ENCODE measurements at places on chromosomes 3 and 15. TPM values are rescaled to one million over a fixed set of nuclear protein-coding genes. Genes with fewer than 3 reads are reported as not detected.

- no peaks in the 10 kb centered on the region for H3K36me3 ChIP-seq
- H3K27me3 ChIP-seq = no peaks in the 10 kb centered on the region
- no peaks in the 10 kb centered on the region for H3K4me1 ChIP-seq
- H3K4me3 ChIP-seq = no peak overlapping the region
- DNase-seq = no peak
These were observed 132.0 kb upstream of the TGFBR2 start for GRCh38 chr3:30474371-30474770.

- no peak for DNase-seq
- H3K27me3 ChIP-seq = no peaks in the 10 kb centered on the region
- no peak overlapping the region for H3K4me3 ChIP-seq
- no peak overlapping the region for H3K27ac ChIP-seq
- no peaks in the 10 kb centered on the region for H3K36me3 ChIP-seq
These were observed 30.5 kb downstream of the EHD4 start for GRCh38 chr15:41941644-41942415.

HRH1 gene
- total RNA-seq = 32.3 TPM

DNA sequence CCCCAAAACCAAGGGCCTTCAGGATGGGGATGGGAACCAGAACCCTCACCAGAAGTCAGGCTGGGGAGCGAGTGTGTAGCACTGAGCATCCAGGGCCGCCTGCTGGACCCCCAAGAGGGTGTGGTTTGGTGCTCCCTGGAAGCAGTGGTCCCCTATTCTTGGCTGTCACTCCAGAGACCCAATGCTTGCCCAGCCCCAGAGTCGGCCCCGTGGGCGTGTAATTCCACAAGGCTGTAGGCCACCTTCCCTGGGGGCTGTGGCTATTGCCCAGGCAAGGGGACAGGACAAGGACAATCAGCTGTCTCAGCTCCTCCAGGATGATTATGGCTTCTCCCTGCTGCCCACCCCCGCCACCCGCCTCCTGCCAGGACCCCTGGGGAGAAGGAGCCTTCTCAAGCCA lies 14.5 kb downstream of the IGDCC3 start:
- DNase-seq = no peak
- H3K4me3 ChIP-seq = no peak overlapping the region
- H3K36me3 ChIP-seq = no peaks in the 10 kb centered on the region
- H3K4me1 ChIP-seq = no peaks in the 10 kb centered on the region
- no peak overlapping the region for H3K27ac ChIP-seq

STRA6 gene
- 2.0 TPM for total RNA-seq

Measured in kidney (tissue), 22 donors.